ENCODE measurements at places on chromosomes 4 and X. TPM values are rescaled to one million over a fixed set of nuclear protein-coding genes. Genes with fewer than 3 reads are reported as not detected.

SMARCA1 gene
- total RNA-seq, result 25.4 TPM

- DNase-seq, result no peak
Measured at GRCh38 chr4:40562208-40562607, 67.5 kb downstream of the RBM47 start.

DNA sequence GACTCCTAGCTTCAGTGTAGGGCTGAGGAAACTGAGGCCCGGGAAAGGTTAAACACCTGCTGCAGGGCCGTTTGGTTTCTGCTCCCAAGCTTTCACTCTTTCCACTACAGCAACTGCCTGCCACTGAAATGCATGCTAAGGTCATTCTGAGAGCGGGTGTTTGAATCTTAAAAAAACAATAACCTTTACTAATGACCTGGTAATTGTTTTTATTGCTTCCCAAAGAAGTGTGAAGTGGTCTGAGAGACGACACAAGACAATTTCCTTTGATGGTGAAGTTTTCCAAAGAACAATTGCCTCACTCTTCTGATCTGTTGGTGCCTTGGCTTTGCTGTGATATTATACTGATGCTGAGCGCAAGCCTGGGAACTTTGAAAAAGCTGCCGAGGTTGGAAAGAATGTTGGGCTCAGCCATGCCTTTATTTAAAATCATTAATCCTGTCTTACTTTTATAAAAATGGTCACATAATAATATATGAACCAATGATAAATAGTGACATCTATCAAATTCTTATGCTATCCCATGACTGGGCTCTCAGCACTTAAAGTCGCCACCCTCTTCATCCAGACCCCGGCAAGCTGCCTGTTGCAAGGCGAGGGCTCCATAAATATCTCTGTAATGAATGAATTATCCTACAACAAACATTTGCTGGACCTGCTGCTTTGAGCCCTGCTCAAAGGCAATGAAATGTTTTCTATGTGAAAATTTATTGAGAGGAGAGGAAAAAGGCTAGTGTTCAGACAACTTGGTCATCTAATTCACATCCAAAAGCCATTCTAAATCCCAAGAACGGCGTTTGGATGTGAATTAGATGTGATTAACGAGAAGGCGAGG, 67.8 kb upstream of the SOD3 start:
- no peak for DNase-seq

DNA sequence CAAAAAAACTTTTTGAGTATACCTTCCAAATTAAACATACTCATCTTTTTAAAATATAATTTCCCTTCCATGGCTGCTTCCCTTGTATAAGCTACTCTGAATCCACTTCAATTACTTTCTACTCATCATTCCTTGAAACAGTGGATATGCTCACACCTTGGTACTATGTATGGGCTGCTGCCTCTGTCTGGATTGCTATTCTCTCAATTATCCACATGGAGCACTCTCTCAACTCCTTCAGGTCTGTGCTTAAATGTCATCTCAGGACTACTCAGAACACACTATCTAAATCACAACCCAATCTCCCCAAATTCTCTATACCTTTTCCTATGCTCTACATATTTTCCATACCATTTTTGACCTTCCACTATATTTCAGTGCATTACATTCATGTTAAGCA, 898.9 kb upstream of the EPHA5 start:
- no peak for DNase-seq

SUPT20HL1 gene
- 0.26 TPM for total RNA-seq

DHX15 gene
- 83.7 TPM for total RNA-seq

DNA sequence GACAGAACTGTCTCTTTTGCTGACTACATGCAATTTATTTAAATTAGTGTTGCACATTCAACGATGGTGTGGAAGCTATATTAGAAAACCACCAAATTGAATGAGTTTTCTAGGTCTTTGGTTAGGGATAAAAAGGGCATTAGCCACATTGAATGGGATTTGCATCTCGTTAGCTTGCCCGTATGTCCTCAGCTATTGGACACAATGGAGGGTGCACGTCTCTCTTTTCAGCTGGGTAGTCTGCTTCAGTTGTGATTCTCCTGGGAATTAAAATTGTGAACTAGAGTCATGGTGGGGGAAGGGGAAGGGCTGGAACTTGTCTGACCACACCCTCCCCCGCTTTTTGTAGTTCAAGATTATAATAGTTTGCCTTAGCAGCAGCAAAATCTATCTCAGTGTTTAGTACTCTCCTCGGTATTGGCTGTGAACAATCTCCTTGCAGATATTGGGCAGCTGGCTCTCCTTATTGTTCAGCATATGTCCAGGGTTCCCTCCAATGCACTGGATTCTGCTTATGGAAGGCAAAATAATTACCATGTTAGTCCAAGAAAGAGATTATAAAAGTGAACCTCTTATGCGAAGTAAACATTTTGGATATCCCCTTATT, 23.3 kb downstream of the TRIM2 start:
- DNase-seq, result no peak

GRCh38 chr4:38468339-38468866, 195.6 kb upstream of the KLF3 start:
- DNase-seq, result no peak

- no peak for DNase-seq
Measured at GRCh38 chrX:20988118-20988517, 386.1 kb upstream of the CNKSR2 start.

CTAG1B gene
- total RNA-seq, result not detected

NSDHL gene
- total RNA-seq, result 3.4 TPM

INTS6L gene
- total RNA-seq, result 4.7 TPM

TCEAL6 gene
- not detected for total RNA-seq

HTN1 gene
- not detected for total RNA-seq

SLIT2 gene
- 3.1 TPM for total RNA-seq

DNA sequence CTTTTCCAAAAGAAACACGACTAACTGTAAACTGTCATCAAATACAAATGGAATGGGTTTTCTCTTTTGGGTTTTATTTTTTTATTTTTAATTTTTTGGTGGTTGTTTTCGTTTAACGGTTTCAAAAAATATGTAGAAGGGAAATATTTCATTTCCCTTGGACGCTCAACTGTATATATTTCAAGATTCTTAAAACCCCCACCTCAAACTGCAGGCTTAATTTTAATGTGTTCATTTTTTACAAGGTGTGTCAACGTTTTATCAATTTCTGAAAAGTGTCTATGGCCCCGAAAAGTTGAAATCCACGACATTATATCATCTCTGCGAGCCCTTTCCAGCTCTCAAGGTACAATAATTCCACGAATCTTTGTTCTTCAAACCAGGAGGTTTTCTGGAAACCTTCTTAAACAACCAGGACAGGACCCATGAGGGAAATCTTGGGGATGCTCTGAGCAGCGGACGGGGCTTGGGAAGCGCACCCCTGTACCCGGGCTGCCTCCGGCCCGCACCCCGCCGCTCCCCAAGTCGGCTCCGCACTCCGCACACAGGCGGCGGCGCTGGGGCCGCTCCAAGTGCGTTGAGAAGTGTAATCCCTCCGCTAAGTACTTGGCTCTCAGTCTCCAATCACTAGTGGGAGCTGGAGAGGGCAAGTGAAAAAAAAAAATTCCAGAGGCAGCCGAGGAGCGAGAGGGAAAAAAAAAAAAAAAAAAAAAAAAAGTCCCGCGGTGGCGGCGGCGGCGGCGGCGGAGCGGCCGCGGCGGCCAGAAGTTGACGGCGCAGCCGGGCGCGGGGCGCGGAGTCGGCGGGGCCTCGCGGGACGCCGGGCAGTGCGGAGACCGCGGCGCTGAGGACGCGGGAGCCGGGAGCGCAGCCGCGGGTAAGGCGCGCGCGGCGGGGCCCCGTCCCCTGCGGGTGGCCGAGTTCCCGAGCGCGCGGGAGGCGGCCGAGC, at the start of gene BMPR1B:
BMPR1B (plus strand) TSS at position 764 of the 949 bp plus-strand sequence. CDS start 346,470 bp downstream, outside the sequence.
- peak; percentile 22 for DNase-seq

RS1 gene
- not detected for total RNA-seq

DNA sequence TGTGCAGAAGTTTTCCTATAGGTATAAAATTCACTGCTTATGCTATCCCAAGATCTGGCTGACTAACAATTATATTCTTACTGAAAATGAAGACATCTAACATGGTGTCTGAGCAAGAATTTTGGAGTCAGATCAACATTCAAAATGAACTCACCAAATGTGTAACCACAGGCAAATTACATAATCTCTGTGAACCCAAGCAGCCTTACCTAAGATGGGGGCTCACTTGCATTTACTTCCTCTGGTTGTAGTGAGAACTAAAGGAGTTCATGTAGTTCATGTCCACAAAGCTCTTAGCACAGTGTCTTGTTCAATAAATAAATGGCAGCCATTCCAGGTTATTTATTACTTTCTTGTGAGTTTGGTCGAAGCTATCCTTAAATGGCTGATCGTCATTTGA, 163.9 kb upstream of the LCORL start:
- DNase-seq, result no peak

PCDH19 gene
- 0.33 TPM for total RNA-seq

DNA sequence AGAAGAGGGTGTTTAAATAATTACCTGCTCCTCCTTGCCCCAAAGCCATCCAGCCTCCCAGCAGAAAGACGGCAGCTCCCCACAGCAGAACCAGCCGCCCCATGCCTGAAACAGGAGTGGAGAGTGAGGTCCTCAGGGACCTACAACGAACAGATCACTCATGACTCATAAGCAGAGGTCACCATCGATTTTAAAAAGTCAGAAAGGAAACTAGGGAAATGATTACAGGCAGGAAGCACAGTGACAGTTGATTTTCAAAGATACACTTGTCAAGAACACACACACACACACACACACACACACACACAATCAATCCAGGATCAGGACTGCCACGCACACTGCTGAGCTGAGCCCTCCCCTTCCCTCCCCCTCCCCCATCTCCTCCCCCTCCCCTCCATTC, at the start of gene CRLF2:
CRLF2 (minus strand) TSS at position 118 of the 400 bp plus-strand sequence; CDS start at position 103, 15 bp downstream.
- no peak for DNase-seq

DNA sequence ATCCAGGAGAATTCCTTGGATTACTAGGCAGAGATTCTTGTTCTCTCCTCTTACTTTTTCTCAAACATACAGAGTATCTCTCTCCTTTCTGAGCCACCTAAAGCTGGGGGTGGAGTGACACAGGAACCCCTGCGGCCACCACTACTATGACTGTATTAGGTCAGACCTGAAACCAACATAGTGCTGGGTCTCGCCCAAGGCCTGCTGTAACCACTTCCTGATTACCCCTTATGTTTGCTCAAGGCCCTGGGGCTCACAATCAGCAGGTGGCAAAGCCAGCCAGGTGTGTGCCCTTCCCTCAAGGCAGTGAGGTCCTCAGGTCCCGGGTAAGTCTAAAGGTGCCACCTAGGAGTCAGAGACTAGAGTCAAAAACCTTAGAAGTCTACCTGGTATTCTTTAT, 166.4 kb downstream of the PARM1 start:
- DNase-seq, result no peak

GRCh38 chr4:155881555-155881954, 15.5 kb upstream of the ASIC5 start:
- peak; percentile 13 for DNase-seq

DNA sequence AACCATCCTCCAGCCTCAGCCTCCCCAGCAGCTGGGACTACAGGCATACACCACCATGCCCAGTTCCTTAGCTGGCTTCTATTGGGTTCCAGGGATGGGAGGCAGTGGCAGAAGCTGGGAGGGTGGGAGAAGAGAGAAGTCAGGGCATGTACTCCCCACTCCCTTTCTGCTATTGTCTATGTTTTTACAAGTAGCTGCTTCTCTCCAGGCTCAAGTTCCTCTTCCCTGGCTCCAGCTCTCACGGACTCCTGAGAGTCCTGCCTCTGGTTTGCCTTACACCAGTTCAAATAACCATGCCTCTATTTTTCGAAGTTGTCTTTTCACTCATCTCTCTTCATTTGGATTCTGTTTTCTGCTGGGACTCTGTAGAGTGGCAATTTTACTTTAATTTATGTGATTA, 2.9 kb downstream of the TBC1D9 start:
- no peak for DNase-seq

- no peak for DNase-seq
Measured at GRCh38 chrX:53616946-53617345, 69.6 kb downstream of the HUWE1 start.

RNF4 gene
- 29.3 TPM for total RNA-seq

GRCh38 chr4:173056271-173056670, 112.3 kb upstream of the GALNT7 start:
- DNase-seq, result no peak

GRCh38 chrX:103910430-103910829, 52.0 kb upstream of the TMSB15B start:
- no peak for DNase-seq

- peak; percentile 36 for DNase-seq
Measured at GRCh38 chr4:185640811-185641675, 105.7 kb upstream of the PDLIM3 start.

- DNase-seq, result no peak
Measured at GRCh38 chrX:17919896-17920446, 58.9 kb upstream of the RAI2 start.

- DNase-seq, result no peak
Measured at GRCh38 chr4:56704089-56704871, 23.2 kb upstream of the HOPX start.

- DNase-seq, result no peak
Measured at GRCh38 chr4:42806303-42806835, 86.1 kb upstream of the GRXCR1 start.

NAA10 gene
- total RNA-seq, result 30.3 TPM

ARR3 gene
- total RNA-seq, result not detected

- no peak for DNase-seq
Measured at GRCh38 chr4:188987011-188987410, 847.8 kb downstream of the TRIML1 start.

MAOB gene
- total RNA-seq, result 5.7 TPM

DNA sequence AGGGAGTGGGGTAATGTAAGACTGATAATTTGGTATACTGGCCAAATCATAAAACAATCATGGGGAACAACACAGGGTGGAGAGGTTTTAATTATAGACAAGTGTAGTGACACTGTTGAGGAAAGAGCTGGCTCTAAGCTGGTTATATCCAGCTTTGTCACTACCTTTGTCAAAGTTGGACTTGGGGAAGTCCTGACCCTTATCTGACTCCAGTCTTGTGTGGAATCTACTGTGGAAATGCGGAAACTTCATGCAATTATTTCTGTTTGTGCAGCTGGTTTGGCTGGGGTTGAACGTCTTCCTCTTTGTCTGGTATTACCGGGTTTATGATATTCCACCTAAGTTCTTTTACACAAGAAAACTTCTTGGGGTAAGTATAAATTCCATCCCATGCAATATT, 2.0 kb downstream of the CYBB start:
- no peak for DNase-seq

DNA sequence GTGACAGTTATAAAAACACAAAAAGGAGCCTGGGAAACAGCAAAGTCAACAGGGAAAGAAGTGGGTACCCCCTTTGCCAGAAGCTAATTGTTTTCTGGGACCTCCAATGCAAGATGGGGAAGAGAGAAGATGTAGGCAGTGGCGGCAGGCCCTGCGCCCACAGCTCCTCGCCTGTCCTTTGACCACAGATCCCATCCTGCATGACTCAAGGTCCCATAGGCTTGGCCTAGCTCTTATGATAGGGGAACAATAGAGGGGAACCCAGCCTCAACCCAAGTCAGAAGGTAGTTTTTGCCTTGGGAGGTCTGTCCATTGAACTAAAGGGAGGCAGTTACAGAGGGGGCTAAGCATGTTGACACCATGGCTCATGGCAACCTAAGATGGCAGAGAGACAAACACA, 14.2 kb downstream of the ZMYM3 start:
- DNase-seq, result no peak

HSFX2 gene
- not detected for total RNA-seq

DRD5 gene
- not detected for total RNA-seq
